CD4-positive, alpha-beta T cell treated with Interleukin-17A for 1 hour (primary cell): ENCODE measurements at places on chromosomes 13 and 19.

DNA sequence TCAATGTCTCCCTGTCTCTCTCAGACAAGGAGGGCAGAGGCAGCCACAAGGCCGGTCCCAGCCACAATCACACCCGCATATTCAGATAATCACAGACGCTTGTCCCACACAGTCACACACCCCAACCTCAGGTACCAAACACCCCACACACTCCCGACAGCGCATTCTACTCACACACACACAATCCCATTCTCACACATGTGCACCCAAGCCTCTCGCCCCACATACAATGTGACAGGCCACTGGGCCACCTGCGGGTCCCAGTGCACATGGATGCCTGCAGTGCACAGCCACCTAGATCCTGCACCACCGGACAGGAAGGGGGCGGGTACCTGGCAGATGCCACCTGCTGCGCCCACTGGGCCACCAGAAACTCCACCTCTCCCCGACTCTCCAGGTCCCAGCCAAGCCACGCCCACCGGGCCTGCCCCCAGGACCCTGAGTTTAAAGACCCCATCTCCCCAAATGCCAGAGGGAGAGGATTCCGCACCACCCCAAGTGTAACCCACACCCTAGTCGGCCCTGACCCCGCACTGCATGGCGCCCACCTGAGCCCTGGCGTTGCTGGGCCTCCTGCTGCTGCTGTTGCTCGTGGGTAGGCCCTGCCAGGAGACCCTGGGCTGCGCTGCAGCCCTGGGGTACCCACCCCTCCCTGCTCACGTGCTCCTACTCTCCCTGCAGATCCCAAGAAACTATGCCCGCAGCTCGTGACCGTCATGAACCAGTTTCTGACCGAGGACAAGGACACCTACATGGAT is 10.6 kb downstream of the SCGB2B2 start:
- no peak for DNase-seq

GRCh38 chr19:16073988-16074387 is 2.3 kb upstream of the TPM4 start:
- DNase-seq: peak; percentile 51

GRCh38 chr13:53921473-53921872 is 892.9 kb downstream of the OLFM4 start:
- DNase-seq: no peak

DNA sequence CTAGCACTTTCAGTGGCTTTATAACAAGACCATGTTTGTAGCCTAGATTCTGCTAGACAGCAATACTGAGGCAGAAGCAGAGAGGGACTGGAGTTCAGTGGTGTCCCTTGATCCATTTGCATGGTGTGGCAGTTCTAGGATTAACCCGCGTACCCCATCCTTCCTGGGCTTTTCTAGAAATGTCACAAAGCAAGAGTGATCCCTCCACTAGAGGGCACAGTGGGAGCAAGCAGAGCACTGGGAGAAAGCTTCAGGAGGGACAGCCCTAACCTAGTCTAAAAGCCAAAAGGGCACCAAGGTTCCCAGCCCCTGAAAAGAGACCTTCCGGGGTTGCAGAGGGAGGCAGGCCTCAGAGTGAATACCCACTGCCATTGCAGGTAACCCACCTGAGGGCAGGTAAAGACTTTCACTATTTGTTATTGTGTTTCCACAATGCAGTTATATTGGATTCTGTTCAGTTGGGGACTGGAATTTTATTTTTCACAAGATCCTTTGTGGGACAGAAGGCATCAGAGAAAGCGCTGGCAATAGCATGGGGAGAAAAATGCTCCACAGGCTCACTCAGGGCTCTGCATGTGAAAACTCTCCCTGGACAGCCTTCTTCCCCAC is 170.6 kb downstream of the FLT1 start:
- peak; percentile 54 for DNase-seq

DNA sequence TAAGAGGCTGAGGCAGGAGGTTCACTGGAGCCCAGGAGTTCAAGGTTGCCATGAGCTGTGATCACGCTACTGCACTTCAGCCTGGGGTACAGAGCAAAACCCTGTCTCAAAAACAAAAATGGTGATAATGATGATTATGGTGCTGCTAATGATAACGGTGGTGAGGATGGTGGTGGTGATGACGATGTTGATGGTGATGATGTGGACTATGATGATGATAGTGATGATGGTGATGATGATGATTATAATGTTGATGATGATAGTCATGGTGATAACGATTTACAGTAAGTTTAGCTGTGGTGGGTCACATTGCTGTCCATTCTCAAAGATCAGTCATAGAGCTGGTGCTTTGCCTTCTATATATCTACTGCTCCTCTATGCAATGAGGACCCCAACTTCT is 1340.6 kb downstream of the UQCRFS1 start:
- DNase-seq: no peak
